Activated T-helper 1 cell treated with anti-CD3 and anti-CD28 coated beads, Interleukin-2, amount 50 U/mL, for 16 hours (primary cell): ENCODE measurements at places on chromosomes 4 and X.

- no peak for DNase-seq
Measured at GRCh38 chr4:137370206-137370633, 162.1 kb downstream of the PCDH18 start.

DNA sequence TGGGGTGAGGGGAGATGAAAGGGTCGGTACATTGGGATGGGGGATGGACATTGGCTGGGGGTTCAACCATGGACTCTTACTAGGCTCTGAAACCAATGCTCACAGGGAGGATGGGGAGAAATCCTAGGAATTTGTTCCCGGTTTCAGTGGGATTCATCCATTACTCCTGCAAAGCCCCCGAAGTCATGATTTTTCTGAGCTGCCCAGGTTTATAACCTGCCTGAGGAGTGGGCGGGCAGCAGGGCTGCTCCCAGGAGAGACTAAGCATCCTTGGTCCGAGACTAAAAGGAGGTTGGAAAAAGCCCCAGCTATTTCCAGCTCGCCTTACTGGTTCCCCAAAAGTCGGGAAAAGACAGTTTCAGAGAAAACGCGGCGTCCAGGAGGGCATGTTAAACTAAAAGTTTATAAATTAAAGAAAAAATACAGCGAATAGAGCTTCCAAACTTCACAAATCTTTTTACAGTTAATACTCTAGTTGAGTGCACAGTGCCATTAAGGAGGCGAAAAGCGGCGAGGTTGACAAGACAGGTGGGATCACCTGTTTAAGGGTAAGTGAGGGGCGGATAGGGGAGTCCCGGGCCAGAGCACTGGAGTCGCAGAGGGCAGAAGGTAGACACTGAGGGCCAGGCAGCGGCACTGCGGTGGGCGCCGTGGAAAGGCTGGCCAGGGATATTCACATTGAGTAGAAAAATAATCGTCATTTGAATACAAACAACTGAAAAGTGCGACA, 3.7 kb downstream of the NKX3-2 start:
- DNase-seq, result no peak

DNA sequence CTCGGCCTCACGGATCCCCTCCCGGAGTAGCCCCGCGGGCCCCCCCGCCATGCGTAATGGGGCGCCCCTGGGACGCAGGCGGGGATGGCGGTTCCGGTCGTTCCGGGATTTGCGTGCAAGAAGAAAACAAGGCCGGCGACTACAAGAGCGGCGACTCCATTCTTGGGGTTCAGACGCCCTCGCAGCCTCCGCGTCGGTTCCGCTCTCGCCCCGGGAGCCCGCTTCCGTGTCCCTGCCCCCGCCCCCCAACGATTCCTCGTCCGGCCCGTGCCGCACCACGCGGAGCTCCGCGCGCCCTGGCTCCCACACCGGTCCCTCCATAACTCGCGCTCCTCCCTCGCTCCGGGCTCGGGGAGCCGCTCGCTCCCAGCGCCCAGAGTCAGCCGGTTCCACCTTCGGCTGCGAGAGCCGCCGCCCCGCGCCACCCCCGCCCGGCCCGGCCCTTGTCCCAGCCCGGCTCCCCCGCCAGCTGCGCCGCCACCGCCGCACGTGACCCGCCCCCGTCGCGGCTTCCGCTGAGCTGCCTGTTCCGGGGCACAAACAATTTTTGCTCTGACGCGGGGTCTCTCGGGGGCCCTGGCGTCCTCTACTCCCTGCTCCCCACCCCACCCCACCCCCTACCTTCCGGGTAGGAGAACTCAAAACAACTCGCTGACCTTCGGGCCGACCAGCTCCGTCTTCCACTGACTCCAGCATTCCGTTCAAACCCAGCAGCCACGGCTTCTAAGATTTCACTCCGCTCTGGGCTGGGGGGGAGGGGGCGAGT, 78.8 kb upstream of the BCOR start:
- DNase-seq, result no peak

GRCh38 chr4:44806071-44806470, 79.7 kb upstream of the GNPDA2 start:
- no peak for DNase-seq
